ENCODE measurements at places on chromosomes 11 and 22.
A peak's percentile ranks its signal among the peaks of the same experiment; 100 is the strongest.

DNA sequence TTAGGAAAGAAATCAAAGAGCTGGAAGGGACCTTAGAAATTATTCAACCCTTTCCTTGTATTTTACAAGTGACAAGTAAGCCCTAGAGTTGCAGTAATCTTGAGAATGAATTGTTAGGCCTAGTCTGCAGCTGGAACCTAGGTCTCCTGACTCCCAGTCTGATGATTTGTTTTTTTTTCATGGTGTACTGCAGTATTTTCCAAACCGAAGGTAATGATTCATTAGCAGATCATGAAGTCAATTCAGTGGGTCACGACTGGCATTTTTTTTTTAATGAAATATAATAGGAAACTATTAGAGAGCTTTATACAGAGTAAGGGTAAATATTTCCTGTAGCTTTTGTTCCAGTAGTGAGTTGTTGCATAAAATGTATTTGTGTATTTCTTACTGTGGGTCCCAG is 42.8 kb downstream of the EXT2 start:
- peak; percentile 49 for DNase-seq
- H3K27ac ChIP-seq: peak overlapping the region; percentile 47
- no peaks in the 10 kb centered on the region for H3K36me3 ChIP-seq
- no peak overlapping the region for H3K4me3 ChIP-seq
- H3K27me3 ChIP-seq: no peaks in the 10 kb centered on the region

GRCh38 chr11:100719809-100720221 is 32.7 kb downstream of the ARHGAP42 start:
- DNase-seq: peak; percentile 94
- no peaks in the 10 kb centered on the region for H3K27me3 ChIP-seq
- no peaks in the 10 kb centered on the region for H3K36me3 ChIP-seq
- H3K4me3 ChIP-seq: peak overlapping the region; percentile 10
- H3K4me1 ChIP-seq: peaks cover 28% of the 10 kb centered on the region

DNA sequence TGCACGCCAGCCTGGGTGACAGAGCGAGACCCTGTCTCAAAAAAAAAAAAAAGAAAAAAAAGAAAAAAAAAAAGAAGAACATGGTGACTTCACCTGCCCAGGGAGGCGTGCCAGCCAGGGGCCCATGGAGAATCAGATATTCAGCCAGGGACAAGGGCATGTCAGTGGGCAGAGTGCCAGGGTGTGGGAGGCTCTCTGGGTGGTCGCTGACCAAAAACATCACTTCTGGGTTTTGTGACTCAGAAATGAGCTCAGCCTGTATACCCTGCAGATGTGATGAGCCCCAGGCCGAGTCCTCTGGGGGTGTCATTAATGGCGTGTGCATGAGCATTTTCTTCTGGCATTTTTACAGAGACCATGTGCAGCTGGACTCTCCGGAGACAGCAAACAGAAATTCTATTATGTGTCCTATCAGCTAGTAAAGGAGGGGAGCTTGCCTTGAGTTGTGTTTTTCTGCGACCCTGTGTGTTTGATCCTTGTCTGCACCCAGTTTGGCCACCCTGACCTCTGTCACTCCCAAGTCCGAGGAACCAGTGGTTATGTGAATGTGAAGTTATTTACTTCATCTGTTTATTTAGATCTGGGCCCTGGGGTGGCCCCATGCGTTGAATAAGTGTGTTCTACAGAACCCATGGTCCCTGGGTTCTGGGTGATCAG is 53.6 kb downstream of the BCR start:
- no peak overlapping the region for H3K4me3 ChIP-seq
- H3K36me3 ChIP-seq: no peaks in the 10 kb centered on the region
- no peak overlapping the region for H3K27ac ChIP-seq
- H3K27me3 ChIP-seq: no peaks in the 10 kb centered on the region
- H3K4me1 ChIP-seq: no peaks in the 10 kb centered on the region

DNA sequence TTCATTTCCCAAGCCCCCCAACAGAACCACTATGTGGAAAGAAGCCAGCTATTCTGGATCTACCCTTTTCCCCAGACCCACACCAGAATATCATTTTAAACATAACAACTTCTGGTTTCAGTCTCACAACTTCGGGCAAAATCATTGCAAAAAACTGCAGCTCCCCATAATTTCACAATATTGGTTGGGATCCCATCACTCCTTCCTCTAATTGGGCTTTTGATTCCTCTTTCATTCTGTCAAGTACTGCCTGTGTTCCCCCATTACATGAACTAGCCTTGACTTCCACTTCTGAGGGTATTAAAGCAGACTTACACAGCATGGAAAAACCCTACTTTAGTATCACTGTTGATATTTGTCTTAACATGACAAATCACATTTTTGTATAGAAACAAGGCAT is 4.1 kb upstream of the APOL3 start:
- no peaks in the 10 kb centered on the region for H3K27me3 ChIP-seq
- H3K4me3 ChIP-seq: no peak overlapping the region

DNA sequence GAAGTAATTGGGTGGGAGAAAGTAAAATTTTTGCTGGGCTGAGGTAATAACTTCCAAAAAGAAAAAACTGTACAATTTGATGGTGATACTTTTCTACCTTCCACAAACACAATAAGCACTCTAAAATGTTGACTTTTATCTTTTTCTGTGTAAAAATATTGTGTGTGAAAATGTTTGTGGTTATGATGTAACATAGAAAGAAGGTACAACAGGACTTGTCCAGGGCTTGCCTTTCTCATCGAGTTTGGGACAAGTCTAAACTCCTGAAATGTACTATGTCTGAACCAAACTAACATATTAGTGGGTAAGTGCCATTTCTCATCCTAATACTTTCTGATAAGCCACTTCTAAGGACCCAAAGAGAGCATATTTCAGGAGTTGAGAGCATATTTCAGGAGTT is 174.2 kb upstream of the PDGFD start:
- no peak overlapping the region for H3K4me3 ChIP-seq
- no peak overlapping the region for H3K27ac ChIP-seq
- no peaks in the 10 kb centered on the region for H3K36me3 ChIP-seq
- no peaks in the 10 kb centered on the region for H3K27me3 ChIP-seq
- H3K4me1 ChIP-seq: no peaks in the 10 kb centered on the region

DNA sequence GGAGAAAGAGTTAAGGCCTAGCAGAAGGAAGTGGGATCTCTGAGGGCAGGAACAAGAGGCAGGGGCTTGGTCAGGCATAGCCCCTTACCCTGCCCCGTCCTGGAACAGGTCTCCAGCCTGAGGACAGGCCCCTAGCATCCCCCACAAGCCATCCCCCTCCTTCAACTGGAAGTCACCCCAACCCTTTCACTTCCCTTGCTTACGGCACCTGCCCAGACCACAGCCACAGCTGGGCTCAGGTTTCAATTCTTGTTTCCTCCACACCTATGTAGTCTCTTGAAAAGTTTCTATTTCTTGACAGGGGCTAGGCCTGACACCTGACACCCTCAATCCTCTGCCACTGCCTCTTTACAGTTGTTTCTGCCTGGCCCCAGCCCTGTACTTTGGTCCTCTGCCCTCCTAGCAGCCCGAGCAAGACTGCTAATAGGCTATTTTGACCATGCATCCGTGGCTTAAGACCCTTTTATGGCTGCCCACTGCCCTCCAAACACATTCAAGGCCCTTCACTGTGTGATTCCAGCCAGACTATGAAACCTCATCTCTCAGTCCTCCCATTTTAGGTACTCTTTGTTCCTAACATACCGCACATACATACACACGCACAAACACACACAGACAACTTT is 10.9 kb upstream of the FCHSD2 start:
- H3K36me3 ChIP-seq: no peaks in the 10 kb centered on the region
- H3K27ac ChIP-seq: no peak overlapping the region
- no peak overlapping the region for H3K4me3 ChIP-seq
- DNase-seq: peak; percentile 16
- no peaks in the 10 kb centered on the region for H3K27me3 ChIP-seq

GRCh38 chr11:120482149-120482548 is 29.4 kb upstream of the GRIK4 start:
- peak; percentile 65 for DNase-seq
- no peaks in the 10 kb centered on the region for H3K4me1 ChIP-seq
- H3K27ac ChIP-seq: no peak overlapping the region

- peaks cover 21% of the 10 kb centered on the region for H3K4me1 ChIP-seq
- H3K27ac ChIP-seq: no peak overlapping the region
- H3K36me3 ChIP-seq: peaks cover 28% of the 10 kb centered on the region
- H3K27me3 ChIP-seq: no peaks in the 10 kb centered on the region
- DNase-seq: no peak
These were observed 67.9 kb downstream of the DKK3 start for GRCh38 chr11:11940551-11940950.

DNA sequence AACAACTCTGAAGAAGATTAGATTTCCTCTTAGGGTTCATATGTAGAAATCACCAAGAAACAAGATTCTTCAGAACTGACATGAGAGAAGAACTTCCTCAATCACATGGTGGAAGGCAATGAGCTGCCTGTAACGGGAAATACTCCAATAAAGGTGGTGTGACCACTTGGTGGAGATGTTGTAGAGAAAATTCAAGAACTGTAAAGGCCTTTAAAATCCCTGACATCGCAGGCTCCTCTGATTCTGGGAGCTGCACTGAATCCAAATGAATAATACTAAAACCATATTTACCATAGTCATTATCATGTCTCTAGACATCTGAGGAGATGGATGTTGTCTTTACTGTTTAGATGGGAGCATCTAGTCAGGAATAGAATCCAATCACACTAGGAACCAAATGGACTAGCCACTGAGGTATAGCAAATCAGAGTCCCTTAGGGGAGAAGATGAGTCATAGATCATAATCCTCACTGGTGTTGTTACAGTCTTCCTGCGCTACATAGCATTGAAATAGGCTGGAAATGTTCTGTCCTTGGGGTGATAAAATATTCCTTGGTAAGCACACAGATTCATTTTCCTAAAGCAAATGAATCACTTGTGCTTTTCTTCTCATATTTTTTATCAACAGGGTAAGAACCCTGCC is 321.6 kb upstream of the TENM4 start:
- H3K4me3 ChIP-seq: no peak overlapping the region
- peak; percentile 11 for DNase-seq
- no peak overlapping the region for H3K27ac ChIP-seq
- no peaks in the 10 kb centered on the region for H3K27me3 ChIP-seq
- no peaks in the 10 kb centered on the region for H3K4me1 ChIP-seq

GRCh38 chr22:47645450-47645914 is 883.0 kb downstream of the TBC1D22A start:
- no peak overlapping the region for H3K4me3 ChIP-seq
- DNase-seq: peak; percentile 13
- peaks cover 30% of the 10 kb centered on the region for H3K36me3 ChIP-seq
- peaks cover 6% of the 10 kb centered on the region for H3K4me1 ChIP-seq

DNA sequence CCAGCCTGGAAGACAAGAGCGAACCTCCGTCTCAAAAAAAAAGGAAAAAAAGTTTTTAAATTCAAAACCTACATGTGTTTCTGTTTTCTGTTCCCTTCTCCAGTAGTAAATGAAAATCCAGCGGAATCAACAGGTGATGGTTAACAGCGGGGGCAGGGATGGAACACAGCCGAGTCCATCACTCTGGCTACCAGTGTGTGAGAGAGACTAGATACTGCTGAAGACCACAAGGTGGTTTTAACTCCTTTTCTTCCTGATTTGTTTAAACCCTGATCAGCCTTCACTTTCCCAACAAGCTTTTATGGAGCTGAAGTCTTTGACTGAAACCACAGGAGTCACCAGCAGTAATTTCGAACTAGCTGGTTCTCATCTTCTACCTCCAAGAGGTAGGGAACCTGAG is 3.6 kb upstream of the ARHGAP32 start:
- DNase-seq: no peak
- H3K36me3 ChIP-seq: no peaks in the 10 kb centered on the region
- H3K27ac ChIP-seq: no peak overlapping the region
- H3K4me3 ChIP-seq: no peak overlapping the region
- no peaks in the 10 kb centered on the region for H3K27me3 ChIP-seq
- H3K4me1 ChIP-seq: peaks cover 17% of the 10 kb centered on the region

GRCh38 chr22:17980015-17980590 is 44.3 kb downstream of the MICAL3 start:
- no peaks in the 10 kb centered on the region for H3K27me3 ChIP-seq
- no peak for DNase-seq
- no peak overlapping the region for H3K4me3 ChIP-seq
- H3K27ac ChIP-seq: no peak overlapping the region
- H3K4me1 ChIP-seq: peaks cover 9% of the 10 kb centered on the region

DNA sequence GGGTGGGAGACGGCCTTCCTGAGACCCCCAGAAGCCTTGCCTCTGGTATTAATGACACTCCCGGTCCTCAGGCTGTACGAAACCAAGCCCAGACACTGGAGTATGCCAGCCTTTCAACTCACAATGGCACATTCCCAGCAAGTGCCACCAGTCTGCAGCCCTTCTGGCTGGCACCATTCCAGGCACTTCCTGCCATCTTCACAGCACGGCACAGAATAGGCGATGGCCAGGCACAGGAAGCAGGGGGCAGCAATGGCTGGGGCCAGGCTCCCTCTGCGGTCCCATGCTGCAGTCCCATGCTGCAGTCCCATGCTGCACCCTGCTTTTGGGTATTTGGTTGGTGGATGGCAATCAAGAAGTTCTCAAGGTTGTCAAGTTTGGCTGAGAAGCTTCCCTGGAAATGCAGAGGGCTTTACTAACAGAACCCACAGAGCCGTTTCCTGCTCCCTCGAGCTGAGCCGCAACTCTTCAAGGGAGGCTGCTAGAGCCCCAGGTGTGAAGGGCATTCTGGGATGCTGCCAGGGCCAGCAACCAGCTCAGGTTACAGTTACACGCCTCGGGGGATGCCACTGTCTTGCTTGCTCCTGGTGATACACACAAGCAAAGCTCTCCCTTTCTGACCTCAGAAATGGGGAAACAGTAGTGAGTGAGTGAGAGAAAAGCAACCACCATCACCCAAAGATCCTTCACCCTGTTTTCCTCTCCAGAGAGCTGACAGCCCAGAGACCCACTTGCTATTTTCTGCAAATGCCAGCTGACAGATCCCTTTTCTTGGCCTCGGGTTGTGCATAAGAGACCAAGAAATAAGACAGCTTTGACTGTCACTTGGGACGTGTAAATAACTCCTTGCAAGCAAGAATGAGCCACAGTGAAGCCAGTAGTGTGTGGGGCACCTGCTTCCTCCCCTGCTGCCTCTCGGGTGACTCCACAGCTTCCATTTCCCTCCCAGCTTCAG is 23.9 kb downstream of the LRFN4 start:
- DNase-seq: peak; percentile 97
- no peaks in the 10 kb centered on the region for H3K36me3 ChIP-seq
- no peak overlapping the region for H3K4me3 ChIP-seq
- peaks cover 35% of the 10 kb centered on the region for H3K4me1 ChIP-seq
